IMR-90 (cell line): ENCODE measurements at places on chromosomes 11 and 22. TPM values are rescaled to one million over a fixed set of nuclear protein-coding genes. Genes with fewer than 3 reads are reported as not detected.

The CCDC157 gene
- total RNA-seq = 0.83 and 0.90 TPM in 2 replicates

The SOX6 gene
- total RNA-seq = 7.7 and 12.5 TPM in 2 replicates

The BLID gene
- 25.8 and 30.8 TPM in 2 replicates for total RNA-seq

The FGF3 gene
- total RNA-seq = not detected in 2 replicates

The CD3G gene
- total RNA-seq = not detected in 2 replicates

The CHADL gene
- total RNA-seq = 0.18 and 0.28 TPM in 2 replicates

The PLEKHA7 gene
- not detected in 2 replicates for total RNA-seq

DNA sequence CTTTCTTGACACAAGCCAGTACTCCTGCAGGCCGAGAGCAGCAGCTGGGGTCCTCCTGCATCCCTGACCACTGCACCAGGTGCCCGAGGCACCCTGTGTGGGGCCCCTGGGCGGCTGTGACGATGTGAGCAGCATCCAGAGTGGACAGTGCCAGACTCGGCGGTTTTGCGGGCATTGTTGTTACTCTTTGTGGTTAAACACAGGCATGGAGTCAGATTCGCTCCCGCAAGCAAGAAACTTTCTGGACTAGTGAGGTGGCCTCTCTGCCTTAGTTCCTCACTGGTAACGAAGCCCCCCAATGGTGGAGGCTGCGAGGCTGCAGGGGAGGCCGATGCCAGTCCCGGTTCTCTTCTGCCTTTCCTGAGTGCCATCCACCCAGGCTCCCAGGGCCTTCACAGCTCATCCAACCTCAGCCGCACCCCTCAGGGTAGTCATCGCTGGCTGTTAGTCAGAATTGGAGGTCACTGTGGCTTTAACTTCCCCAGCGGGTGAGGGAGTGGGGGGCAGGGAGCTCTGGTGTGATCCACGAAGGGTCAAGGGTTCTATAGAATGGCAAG, 3.7 kb upstream of the CLDN5 start:
- peak; percentile 38 for DNase-seq

DNA sequence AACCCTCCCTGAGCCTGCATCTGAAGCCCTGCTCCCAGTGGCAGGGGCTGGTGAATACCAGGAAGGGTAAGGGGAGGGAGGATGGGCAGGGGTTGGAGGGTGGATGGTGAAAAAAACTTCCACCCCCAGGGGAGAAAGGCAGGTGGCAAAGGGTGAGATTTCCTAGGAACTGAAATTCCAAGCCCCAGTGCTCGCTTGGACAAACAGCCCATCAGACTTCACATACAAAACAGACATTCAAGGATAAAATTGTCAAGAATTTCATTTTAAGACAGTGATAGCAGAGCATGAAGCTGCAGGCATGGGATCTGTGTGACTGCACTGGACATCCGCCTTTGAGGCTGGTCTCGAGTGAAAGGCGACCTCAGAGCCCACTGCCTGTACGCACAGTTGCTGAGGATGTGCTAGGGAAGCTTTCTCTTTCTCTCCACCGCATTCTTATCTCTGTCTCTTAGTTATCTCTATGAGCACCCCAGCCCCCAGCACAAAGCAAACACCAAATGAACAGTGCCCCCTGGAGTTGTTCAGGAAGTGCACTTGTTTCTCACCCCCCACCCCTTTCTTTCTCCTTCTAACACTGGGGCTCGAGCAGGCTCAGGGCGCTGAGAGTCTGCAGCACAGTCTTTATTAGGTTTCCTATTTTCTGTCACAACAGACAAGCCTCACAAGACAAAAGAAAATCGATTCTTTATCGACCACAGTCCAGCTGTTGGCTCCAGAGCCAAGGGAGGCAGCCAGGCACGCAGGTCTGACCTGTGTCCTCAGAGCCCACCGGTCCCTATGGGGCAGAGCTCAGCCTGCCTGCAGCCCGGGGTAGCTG, 237.3 kb upstream of the NCAM1 start:
- no peak for DNase-seq

- no peak for DNase-seq
Measured at GRCh38 chr11:44863231-44863630, 87.5 kb downstream of the TP53I11 start.

DNA sequence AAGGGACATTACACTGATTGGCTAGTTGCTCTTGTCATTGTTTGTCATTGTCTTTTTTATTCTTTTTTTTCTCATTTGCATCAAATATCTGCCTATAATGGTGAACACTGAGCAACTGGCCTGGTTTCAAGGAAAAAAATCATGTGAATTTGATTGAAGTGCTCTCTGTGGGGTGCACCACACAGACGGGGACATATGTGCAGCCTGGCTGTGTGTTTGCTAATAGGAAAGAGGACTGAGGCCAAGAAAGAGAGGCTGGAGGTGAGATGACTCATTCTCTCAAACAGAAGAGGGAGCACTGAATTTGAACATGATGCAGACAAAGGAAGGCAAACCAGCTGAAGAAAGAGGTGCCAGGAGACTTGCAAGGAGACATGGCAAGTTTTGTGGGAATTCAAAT, 684.9 kb upstream of the CCDC90B start:
- DNase-seq = peak; percentile 0

GRCh38 chr11:33320016-33320813, 63.0 kb downstream of the HIPK3 start:
- no peak for DNase-seq

GRCh38 chr22:38758276-38758945, 2.6 kb upstream of the SUN2 start:
- DNase-seq = no peak

DNA sequence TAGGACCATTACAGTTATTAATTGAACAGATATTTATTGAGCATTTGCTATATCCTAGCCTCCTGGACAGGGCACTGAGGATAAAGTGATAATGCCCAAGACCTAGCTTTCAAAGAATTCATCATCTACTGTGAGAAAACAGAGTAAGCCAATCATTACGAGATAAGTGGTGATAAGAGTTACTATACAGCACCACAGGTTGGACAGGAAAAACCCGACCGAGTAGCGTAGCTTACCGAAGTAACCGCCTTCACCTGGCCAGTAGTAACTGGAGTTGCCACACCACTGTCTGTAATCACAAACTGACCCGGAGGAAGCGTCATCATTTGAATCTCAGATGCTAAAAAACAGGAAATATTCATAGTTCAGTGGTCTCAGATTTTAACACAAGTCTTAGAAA, 10.0 kb upstream of the NFRKB start:
- no peak for DNase-seq

DNA sequence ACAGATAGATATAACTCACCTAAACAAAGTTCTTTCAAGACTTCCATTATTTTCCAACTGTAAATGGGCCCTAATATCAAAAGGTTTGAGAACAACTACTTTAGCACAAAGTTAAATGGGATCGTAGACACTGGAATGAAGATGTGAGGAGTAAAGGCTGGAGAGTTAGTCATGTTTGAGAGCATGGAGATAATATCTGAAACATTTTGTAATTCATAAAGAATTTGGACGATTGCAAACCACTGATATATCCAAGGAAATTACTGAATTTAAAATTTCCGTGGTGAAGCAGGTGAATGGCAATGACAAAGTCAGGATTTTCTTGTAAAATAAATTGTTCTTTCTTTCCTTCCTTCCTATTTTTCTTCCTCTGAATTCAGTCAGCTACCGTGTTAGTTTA, 564.9 kb downstream of the CNTN5 start:
- DNase-seq = no peak

- no peak for DNase-seq
Measured at GRCh38 chr11:109133159-109133558, 288.8 kb upstream of the C11orf87 start.

DNA sequence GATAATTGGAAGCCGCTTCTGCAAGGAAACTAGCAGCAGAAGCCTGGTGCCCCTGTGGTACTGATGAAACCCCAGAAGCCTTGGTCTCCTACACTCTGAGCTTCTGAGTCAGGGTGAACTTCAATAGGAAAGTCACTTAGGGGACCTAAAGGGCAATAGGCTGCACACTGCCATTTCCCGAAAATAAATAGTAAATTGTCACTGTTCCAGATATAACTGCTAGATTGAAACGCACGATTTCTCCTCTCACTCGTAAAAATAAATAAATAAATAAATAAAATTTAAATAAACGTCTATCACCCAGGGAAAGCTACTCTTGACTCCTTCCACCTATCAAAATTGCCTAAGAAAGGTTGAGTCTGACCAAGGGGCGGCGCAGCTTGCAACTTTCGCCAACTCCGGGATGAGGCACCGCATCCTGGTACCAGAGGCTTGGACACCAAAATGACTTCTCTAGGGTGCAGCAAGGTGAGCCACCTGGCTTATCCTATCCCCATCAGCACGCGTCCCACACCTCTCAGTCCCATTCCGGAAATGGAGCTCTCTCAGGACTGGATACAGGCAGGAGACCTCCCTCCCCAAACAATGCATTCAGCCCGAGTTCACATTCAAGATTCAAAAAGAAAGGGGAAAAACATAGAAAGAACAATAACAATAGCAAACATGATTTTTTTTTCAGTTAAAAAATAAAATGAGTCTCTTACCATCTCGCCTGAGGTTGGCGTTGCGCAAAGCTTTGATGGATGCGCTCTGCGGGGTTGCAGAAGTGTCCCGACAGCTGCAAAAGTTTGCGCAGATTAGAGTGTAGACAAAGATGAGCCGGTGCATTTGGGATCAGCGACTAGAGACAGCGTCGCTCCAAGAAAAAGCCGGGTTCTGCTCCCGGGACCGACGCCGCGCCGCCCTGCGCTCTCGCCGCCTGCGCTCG, 583 bp downstream of the PDGFD start:
- DNase-seq = peak; percentile 20

DNA sequence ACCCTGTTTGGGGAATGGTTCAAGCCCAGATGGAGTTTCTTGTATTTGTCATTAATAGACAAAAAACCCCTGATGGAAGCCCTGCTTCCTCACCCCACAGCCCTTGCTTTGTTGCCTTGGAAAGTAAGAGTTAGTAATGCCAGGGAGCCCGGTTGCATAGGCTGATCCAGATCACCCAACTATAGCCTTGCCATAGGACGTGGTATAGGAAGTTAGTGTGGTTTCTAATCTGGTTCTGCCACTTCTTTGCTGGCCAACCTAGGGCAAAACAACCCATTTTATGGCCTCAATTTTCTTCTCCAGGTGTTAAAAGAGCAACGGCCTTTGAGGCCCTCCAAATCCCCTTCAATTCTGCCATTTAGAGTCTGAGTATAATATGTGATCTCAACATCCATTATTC, 97.9 kb downstream of the STIM1 start:
- no peak for DNase-seq

GRCh38 chr11:92495107-92495793, 270.6 kb downstream of the FAT3 start:
- no peak for DNase-seq

DNA sequence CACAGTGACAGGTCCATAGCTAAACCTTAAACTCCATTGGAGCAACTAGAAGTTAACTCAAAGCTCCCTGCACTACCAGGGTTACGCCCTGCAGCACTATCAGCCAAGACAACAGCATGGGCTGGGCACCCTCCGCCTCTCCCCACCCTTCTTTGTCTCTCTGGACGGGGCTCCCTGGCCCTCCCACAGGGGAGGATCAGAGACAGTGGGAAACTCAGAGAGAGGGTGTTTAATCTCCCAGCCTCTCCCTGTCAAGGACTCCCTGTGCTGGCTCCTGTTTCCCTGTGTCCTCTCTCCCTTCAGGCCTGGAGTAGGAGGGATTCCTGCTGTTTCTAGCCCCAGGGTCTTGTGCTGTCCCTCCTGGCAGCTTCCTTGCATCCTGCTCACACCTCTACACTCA, 56.9 kb upstream of the CSNK2A3 start:
- no peak for DNase-seq

- DNase-seq = peak; percentile 60
Measured at GRCh38 chr11:70483077-70483861, 84.9 kb downstream of the CTTN start.

DNA sequence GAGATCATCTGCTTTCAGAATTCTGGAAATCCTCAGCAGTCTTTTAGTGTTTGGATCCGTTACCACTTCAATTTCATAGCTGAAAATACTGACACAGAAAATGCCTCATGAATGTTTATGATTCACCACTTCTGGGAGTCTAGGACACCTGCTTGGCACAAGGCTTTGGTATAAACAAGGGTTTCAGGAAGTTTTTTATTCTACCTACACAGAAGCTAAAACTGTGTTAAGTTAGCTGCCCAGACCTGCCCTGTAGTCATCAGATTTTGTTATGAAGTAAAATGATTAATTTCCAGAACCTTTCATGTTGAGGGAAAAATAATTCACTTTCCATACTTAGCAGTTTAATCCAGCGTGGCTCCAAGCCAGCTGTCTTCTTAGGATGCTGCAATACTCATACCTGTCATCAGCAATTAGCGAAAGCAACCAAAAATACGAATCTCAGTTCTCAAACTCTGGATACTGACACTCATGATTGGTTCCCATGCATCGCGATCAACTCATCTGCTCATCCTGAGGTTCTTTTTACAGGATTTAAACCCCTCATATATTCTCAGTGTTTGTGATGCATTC, 458.5 kb upstream of the CCDC90B start:
- DNase-seq = no peak

- no peak for DNase-seq
Measured at GRCh38 chr11:116278076-116278475, 494.7 kb downstream of the BUD13 start.

DNA sequence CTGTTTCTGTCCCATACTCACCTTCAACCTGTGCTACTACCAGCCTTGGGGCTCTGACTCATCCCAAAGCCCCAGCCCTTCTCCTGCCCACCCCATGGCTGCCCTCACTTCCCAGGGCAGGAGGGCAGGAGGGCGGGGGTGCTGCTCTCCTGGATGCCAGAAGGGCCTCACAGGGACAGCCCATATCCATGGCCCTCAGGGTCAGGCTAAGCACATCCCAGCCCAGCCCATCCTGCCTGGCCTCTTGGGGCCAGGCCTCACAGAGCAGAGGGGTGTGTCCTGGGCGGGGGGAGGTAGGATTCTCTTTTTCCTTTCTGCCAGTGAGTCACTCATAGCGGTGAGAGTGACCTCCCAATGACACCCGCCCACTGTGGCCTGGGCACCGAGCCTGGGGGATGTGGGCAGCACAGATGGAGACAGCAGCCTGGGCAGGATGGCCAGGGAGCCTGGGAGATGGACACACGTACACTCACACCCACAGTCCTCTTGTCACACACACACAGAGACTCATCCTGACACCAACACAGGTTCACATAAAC, 2.4 kb downstream of the LTBP3 start:
- DNase-seq = peak; percentile 88

GRCh38 chr11:1262172-1263006, 39.5 kb downstream of the MUC5B start:
- peak; percentile 89 for DNase-seq

- no peak for DNase-seq
Measured at GRCh38 chr11:44446996-44447771, 118.3 kb upstream of the CD82 start.
